Activated CD8-positive, alpha-beta T cell treated with anti-CD3 and anti-CD28 coated beads for 36 hours (primary cell): ENCODE measurements at places on chromosomes 11 and 22.

DNA sequence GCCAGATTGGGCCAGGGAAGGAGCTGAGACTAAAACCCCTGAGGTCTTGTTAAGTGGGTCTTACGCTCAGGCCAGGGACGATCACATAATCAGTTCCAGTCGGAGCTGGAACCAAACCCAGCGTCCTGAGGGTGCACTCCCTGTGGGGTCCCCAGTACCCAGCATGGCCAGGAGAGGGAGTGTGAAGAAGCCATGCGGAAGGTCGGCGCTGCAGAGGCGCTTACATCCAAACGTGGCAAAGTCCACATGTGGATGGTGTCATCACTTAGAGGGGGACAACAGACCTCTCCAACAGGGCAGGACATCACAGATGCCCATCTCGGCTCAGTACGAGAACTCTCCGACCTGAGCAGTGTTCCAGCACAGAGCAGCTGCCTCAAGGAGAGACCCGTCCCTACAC, 8.3 kb downstream of the ATP5MGL start:
- no peak for DNase-seq

- no peak for DNase-seq
Measured at GRCh38 chr11:109695696-109696095, 273.7 kb downstream of the C11orf87 start.

DNA sequence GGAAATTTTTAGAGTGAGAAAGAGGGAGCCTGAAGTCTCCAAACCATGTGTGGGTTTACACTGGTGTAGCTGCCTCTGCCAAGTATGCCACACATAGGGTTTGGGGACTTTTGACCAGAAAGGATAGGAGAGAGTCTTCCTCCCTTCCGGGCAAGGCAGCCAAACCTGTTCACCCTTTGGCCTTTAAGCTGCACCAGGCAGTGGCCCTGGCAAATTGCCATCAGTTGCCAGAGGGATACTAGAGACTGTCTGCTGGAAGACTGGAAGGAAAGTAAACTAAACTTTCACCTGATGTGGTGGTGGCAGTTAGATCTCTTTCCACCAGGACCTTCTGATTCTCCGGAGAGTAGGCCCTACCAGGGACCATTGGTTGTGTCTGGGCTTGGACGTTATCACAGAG, 1263.2 kb downstream of the FAM181B start:
- no peak for DNase-seq

DNA sequence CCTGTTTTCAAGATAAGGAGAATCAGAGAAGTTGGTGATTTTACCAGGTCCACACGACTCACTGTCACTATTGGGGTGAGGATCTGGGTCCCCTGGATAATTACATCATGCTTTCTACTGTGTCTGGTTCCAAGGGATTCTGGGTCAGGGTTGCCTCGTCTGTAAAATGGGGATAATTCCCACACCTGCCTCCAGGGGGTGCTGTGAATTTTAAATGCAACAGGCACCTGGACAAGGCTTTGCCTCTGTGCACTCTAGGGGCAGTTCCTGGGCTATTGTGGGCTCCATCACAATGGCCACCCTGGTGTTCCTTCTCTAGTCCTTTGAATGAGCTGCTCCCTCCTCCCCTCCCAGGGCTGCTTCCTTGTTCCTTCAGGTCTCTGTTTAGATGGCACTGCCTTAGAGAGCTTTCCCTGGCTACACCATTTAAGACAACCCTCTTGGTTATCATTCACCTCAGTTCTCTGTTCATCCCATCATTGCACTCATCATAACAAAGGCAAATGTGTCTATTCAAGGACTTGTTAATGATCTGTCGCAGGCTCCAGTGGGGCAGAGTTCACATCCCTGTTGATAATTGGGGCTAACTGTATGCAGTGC, 178.6 kb downstream of the MIAT start:
- DNase-seq, result peak; percentile 82

GRCh38 chr22:48185071-48186055, 1422.9 kb downstream of the TBC1D22A start:
- DNase-seq, result peak; percentile 10

DNA sequence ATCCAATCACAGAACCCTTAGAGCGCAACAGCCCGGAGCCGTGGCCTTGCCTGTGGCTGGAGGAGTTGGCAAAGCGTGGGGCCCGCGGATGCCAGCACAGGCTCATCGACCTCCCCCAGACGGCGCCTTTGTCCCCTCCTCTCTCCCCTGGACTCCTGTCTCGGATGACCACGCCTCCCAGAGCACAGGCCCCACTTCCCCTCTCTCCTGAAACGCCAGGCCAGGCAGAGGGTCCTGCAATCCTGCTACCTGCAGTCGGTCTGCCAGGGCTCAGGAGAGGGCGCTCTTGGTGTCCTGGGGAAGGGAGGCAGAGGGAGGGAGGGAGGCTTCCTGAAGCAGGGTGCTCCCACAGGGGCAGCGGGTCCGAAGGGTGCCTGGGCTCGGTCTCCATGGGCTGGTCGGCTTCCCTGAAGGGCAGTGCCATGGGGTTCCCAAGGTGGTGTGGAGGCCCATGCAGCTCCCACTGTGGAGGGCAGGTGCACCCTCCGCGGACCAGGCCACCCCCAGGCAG, 16.6 kb upstream of the TTLL12 start:
- DNase-seq, result no peak

DNA sequence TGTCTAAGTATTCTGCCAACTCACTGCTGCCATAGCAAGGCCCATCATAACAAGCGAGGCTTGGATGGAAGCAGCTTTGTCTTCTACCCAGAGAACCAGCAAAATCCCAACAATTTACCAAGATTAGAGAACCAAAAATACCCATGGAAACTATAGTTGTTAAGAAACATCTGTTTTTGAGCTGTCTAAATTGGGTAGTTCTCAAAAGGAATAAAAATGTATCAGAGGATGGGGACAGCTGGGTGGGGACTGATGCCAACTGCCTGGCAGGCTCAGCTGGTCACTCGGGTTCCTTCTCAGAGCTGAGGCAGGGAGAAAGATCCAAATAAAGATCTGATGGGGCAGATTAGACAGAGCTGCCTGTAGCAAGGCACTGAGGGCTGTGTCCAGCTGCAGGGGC, 85.9 kb upstream of the GRK3 start:
- no peak for DNase-seq

DNA sequence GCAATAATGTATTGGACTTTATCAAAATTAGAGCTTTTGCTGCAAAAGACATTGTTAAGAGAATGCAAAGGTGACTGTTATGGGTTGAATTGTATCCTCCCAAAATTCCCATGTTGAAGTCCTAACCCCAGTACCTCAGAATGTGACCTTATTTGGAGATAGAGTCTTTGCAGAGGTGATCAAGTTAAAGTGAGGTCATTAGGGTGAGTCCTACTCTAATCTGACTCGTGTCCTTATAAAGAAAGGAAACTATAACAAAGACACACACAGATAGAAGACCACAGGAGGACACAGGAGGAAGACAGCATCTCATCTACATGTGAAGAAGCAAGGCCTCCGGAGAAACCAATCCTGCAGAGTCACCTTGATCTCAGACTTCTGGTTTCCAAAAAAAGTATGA, 1011.2 kb downstream of the TBC1D22A start:
- no peak for DNase-seq

DNA sequence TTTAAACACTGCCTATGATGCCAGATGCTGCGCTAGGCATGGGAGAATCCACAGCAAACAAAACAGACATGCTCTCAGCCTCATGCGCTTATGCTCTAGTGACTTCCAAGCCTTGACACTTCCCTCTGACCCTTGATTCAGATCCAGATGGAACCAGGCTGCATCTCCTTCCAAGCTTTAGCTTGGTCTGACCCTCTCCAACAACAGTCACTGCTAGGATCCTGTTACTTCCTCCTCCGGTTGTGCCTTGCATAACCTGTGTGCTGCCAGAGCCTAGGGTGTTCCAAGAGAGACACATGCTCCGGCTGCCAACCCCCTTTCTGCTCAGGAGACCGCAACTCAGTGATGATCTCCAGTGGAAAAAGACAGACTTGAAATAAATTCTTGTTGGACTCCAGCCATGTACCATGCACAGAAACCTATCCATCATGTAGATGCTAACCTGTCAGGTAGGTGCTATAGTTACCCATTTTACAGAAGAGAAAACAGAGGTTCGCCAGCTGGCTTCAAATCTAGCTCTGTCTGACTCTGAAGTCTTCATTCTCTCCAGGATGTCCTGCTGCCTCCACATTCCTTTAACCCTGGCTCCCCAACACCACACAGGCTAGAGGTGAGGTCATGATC, 136.3 kb upstream of the TEAD1 start:
- DNase-seq, result no peak

DNA sequence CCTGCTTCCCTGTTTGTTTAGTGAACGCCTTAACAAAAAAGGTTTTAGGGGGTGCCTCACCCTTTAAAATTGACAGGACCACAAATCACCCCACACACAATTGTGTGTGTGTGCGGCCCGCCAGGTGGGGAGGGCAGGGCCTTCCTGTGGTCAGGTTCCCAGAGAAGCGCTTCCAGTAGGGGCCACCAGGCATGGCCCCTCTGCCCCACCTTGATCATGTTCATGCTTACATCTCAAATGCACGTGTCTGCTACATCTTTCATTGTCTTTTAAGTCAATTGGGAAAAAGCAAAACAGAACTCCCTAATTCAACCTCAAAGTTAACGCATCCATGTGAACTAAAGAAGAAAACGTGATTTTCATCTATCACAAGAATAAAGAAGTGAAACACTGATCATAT, 1335.3 kb downstream of the TBC1D22A start:
- no peak for DNase-seq

GRCh38 chr22:40156001-40156516, 21.7 kb upstream of the TNRC6B start:
- peak; percentile 32 for DNase-seq

DNA sequence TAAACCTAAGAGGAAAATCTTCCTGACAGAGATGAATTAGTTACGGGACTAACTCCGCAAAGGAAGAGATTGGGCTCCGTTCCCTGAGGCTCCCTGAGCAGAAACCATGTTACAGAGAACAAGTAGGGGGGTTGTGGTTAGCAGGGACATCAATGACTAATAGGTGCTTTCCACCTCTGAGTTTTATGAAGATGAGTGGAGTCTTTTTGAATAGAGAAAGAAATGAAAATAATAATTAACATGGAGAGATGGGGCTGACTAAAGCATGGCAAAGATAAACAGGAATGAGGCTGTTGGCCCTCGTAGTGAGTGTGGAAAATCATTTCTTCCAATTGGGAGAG, 47.5 kb upstream of the PICALM start:
- DNase-seq, result peak; percentile 62

DNA sequence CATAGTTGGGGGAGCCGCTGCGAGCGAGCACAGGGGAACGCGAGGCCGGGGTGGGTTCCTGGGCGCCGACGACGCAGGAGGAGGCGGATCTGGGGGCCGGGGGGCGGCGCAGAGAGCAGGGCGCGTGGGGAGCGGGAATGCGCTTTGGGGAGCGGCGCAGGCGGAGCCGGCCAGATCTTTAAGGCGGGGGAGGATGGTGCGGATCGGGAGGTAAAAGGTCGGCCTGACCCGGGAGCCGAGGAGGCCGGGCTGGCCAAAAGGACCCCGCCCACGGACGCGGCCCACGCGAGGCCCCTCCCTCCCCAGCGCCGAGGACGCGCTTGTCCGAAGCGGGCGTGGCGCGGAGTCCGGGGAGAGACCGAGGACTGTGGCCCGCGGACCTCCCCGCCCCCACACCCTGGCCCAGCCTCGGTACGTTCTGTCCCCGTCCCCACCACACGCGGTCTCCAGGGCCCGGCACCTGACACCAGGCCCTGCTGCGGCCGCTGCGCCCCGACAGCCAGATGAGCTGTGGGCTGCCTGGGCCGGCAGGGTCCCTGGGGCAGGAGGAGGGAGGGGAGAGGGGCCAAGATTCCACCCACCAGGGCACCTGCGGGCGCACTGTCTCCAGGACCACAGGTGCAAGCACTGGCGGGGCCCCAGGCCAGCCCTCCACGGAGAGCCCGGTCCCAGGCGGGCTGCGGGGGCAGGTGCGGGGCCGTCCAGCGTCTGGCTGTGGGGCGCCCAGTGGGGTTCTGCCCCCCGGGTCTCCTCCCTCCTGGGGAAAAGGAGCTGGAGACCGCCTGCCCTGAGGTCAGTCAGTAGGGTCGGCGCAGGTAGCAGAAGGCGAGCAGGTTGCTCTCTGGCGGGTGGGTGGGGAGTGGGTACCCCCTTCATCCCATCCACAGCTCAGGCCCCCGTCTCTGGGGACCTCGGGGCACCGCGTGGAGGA, 10.9 kb downstream of the PIM3 start:
- peak; percentile 31 for DNase-seq

GRCh38 chr11:2389377-2390026, 11.0 kb upstream of the TSSC4 start:
- DNase-seq, result no peak

- DNase-seq, result no peak
Measured at GRCh38 chr11:109443052-109443451, 21.1 kb downstream of the C11orf87 start.

- DNase-seq, result peak; percentile 17
Measured at GRCh38 chr11:113806406-113806805, 26.8 kb downstream of the CLDN25 start.

DNA sequence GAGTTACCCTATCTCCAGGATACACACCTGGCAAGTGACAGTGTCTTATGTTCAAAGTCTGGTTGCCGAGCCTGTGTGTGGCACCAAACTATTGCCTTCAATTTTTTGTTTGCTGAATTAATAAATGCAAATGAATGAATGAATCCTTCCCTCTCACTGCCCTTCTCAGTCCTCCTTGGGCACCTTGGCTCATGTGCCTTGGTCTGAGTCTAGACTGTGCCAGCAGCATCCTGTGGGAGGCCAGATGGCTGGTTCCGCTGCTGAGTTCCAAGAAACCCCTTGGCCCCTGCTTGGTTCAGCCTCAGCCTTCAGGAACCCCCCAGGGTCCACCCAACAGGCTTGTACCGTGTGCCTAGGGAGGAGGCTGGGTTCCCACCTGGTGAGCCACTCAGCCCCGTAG, 31.0 kb downstream of the TOB2 start:
- DNase-seq, result no peak

GRCh38 chr11:109957000-109957399, 136.2 kb upstream of the ZC3H12C start:
- no peak for DNase-seq

GRCh38 chr22:19654338-19654987, 59.8 kb upstream of the SEPTIN5 start:
- DNase-seq, result no peak

DNA sequence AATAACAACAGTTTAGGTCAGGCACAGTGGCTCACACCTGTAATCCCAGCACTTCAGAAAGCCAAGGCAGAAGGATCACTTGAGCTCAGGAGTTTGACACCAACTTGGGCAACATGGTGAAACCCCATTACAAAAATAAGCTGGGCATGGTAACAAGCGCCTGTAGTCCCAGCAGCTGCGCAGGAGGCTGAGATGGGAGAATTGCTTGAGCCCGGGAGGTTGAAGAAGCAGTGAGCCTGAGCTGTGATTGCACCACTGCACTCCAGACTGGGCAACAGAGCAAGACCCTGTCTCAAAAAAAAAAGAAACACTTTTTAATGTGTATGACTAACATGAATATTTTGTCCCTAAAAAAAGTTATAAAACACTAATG, 24.5 kb upstream of the TFIP11 start:
- no peak for DNase-seq

DNA sequence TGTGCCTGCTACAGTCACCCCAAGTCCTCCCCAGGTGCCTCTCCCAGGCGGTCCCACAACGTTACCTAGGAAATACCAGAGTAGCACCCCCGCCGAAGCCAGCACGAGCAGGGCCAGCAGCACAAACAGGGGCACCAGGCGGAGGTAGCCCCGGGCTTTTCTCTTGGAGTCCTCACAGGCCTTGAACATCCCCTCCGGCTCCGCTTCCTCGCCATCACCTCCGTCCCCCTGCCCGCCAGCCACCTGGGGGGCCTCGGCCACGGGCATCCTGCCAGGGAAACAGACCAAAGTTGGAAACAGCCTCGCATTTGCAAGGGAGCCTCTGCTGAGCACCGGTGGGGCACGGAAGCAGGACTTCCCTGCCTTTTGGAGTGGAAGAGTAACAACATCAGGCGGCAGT, 6.4 kb downstream of the TMPRSS6 start:
- DNase-seq, result no peak

GRCh38 chr11:111514216-111515031, at the start of gene HOATZ:
TSS of gene HOATZ (plus strand) at chr11:111514778. CDS start at chr11:111514785, 7 bp downstream.
- DNase-seq, result peak; percentile 48
